ENCODE measurements at places on chromosomes 2 and 18.

DNA sequence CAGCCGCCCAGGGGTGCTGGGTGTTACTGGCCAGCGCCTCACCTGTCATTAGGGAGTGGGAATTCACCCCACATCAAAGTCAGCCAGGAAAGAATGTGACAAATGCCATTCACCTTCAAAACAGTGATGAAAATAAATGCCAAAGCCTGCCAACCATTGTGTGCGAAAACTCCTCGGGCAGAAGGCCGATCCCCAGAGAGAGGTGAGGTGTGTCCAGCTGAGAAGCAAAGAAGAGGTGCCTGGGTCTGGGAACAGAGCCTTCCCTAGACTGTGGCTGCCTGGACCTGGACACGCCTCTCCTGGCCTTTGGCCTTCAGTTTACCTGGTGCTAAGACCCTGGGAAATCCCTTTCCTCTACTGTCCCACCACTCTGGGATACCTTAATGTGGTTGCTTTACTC is 142.7 kb downstream of the CYP26B1 start:
- DNase-seq = no peak

DNA sequence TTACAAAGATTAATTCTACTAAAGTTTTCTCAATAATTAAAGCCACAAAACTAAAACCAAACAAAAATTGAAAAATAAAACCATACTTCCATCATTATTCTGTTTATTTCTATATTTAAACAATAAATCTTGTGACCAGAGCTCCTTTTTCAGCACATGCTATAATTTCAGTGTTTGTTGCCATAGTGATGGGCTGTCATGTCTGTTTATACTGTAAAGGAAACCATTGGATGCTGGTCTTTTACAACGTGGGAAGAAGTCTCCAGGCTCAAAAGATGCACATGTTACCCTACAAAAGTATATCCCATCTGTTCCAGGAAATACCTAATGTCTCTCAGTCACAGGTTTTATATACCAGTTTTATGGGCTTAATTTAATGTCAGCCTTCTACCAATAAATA is 100.1 kb upstream of the MC2R start:
- DNase-seq = no peak

GRCh38 chr18:12048010-12048826 is 45.4 kb upstream of the ANKRD62 start:
- no peak for DNase-seq

DNA sequence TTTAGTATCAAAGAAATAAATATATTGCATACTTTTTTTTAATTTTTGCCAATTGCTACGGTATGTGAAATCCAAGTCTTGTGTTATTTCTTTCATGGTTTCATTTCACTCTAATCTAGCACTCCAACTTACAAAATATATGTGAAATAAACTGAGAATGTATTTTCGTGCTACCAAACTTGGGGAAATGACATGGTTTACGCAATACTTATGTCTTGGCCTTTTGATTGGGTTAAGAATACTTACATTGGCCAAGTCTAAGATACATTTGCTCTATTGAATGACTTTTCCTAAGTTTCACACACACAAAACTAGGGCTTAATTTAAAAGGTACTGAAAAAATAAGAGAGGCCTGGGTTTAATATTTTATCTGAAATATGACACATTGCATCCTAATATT is 80.5 kb downstream of the VRK2 start:
- DNase-seq = no peak

DNA sequence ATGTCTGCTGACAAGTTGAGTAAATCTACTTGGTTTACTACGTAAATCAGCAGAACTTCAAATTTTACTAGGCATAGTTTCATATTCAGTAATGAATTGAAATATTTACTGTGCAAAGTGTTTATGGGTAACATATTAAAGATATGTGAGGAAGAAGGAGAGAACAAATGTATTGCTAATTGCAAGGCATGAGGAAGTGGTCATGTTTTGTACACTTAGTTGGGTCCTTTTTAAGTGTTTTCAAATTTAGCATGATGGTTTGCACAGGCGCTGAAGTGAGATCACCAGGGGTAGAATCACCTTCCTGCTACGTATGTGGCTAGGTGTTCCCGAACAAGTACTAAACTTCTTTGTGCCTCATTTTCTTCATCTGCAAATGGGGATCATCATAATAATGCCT is 1534.4 kb downstream of the LRP1B start:
- no peak for DNase-seq

GRCh38 chr2:83565181-83565580 is 893.9 kb downstream of the SUCLG1 start:
- no peak for DNase-seq

DNA sequence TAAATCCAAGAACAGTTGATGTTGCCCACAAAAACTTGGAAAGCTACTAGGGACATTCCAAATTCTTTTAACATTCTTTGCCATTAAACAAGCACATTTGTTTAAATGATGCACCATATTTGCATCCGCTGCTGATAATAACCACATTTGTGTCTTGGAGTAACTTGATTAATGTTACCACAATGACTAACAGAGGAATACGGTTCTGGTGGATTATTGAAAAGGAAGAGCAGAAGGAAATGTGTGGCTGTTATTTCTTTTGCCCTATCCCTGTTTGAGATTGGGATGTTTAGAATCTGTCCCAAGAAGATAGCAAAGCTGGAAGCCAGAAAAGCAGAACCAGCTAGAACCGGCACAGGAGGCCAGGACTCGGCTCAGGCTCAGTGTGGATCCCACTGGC is 39.2 kb upstream of the RASGRP3 start:
- peak; percentile 58 for DNase-seq

GRCh38 chr2:212228743-212229171 is 309.8 kb downstream of the ERBB4 start:
- no peak for DNase-seq

GRCh38 chr2:241562269-241562891 is 3.8 kb downstream of the BOK start:
- no peak for DNase-seq

- no peak for DNase-seq
Measured at GRCh38 chr2:190405995-190406394, 2.2 kb upstream of the MFSD6 start.

DNA sequence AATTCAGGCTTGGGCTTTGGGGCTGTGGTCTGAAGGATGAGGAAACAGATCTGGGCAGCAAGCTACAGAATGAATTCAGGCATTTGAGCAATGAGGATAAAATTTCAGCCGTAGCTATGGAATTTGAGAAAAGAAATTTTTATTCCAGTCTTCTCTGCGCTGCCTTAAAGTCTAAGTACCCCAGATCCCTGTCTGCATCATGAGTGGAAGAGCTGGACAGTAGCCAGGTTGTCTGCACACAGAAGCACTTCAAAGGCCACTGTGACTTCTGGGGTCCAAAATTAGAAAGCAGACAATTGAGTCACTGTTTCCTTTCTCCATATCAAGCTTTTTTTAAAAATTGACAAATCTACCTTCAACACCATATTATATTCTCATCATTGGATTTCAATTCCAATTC is 787.6 kb upstream of the GCFC2 start:
- no peak for DNase-seq

GRCh38 chr2:54912305-54912704 is 137.9 kb downstream of the RTN4 start:
- DNase-seq = no peak

DNA sequence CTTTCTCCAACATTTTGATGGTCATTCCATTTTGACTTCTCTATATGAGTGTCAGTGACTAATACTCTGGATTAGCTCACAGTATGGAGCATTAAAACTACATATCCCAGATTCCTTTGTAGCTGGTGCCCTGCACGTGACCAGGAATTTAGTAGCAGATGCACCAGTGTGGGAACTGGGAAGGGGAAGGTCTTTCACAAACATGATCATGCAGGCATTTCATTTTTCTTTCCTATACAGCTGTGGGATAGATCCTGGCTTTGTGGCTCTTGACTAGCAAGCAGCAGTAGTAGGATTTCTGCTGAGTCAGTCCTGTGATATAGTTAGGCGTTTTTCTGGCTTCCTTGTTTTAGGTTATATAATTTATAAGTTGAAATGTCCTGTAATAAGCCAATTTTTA is 971.0 kb upstream of the CDH2 start:
- no peak for DNase-seq

- DNase-seq = no peak
Measured at GRCh38 chr2:232926431-232926939, 56.4 kb downstream of the SNORC start.

DNA sequence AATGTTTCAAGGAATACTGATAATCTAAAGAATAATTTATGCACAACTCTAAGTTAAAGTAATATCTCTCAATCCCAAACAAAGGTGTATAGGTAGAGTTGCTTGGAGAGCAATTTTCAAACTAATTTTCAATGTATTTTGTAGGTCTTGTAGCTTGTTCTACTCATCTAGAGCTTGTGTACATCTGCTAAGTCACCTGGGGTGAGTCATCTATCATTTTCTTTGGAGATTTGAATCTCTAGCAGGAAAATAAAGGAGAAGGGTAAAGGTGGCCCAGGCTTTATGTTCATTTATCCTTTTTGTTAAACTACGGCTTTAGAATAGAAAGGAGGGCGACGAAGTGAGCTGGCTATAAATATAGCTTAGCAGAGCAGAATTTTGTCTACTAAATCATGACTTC is 76.8 kb upstream of the THUMPD2 start:
- DNase-seq = no peak

GRCh38 chr18:21763846-21764646 is 23.5 kb downstream of the MIB1 start:
- DNase-seq = no peak

- no peak for DNase-seq
Measured at GRCh38 chr18:27899893-27900292, 277.0 kb downstream of the CDH2 start.

Data from HTR-8/SVneo (cell line).